ENCODE measurements at places on chromosomes 7 and 10. TPM values are rescaled to one million over a fixed set of nuclear protein-coding genes. Genes with fewer than 3 reads are reported as not detected.
A peak's percentile ranks its signal among the peaks of the same experiment; 100 is the strongest.

GFRA1 gene
- total RNA-seq = 5.1 TPM

ADARB2 gene
- total RNA-seq = 2.4 TPM

SFRP5 gene
- total RNA-seq = 35.0 TPM

RAMP3 gene
- not detected for total RNA-seq

DNA sequence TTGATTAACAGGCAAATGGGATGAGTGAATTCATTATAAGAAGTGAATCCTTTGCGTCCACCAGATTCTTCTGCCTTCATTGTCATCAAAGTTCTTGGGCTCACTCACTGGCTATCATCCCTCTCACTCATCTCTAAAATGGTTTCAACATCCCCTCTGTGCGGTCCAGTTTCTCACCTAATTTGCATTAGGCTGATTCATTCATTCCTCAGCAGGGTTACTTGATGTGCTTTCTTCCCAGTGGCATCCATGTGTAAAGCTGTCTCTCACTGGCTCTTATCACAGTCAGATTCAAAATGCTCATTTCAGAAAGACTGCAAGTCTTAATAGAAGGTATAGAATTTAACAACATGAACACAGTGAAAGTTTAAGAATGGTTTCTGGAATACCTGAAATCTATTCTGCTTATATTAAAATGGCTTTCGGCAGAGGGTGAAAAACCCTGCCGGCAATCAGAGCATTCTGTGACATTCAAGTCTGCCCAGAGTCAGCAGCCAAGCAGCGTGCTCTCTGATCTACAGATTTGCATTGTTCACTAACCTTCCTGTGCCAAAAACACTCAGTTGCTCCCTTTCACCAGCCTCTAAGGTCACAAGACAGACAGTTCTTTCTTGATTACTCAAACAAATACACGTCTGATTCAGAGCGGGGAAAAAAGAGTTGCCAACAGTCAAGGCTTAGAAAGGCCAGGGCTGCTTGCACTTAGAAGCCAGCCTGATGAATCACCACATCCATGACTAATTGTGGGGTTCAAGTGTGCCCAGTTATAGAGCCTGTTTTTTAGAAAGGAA, 106.7 kb downstream of the TES start:
- no peaks in the 10 kb centered on the region for H3K27me3 ChIP-seq
- H3K36me3 ChIP-seq = no peaks in the 10 kb centered on the region
- no peak overlapping the region for H3K4me3 ChIP-seq
- no peaks in the 10 kb centered on the region for H3K4me1 ChIP-seq
- DNase-seq = peak; percentile 97

DNA sequence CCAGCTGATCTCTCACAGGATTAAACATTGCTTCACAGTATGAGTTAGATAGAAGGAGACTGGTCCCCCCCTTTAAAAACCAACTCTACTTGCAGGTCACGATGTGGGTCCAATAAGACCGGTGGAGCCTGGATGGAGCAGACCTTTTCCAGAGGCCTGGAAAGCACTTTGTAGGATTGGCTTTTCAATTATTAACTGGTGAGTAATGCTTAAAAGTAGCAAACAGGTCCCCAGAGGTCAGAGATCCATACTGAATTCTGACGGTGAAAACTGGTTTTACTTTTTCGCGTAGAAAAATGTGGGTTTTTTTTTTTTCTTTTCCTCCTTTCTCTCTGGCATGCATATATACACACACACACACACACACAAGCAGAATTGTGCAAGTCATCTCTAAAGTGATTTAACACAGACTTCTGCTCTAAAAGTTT, 74.9 kb upstream of the OGDHL start:
- peaks cover 27% of the 10 kb centered on the region for H3K36me3 ChIP-seq
- no peak for DNase-seq
- peaks cover 3% of the 10 kb centered on the region for H3K4me1 ChIP-seq
- no peak overlapping the region for H3K4me3 ChIP-seq

- H3K36me3 ChIP-seq = no peaks in the 10 kb centered on the region
- peaks cover 100% of the 10 kb centered on the region for H3K27me3 ChIP-seq
- no peak overlapping the region for H3K27ac ChIP-seq
- DNase-seq = no peak
These were observed 8.6 kb upstream of the TLX1 start for GRCh38 chr10:101122270-101123084.

DNA sequence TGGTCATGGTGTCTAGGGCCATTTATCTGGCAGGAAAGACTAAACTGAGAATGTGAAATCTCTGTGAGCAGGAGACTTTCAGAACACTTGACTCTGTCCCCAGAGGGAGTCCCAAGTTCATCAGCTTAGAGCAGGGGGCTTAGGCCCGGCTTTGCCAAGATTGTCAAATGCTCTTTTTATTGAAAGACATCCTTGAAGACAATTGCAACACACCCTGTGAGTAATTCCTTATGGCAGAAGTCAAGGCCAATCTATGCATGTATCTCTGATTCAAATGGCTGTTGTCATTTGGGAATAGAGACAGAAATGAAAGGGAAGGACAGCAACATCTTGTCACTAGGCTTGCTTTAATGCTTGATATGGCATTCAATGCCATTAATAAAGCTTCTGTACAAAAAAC, 33.7 kb downstream of the BAMBI start:
- DNase-seq = no peak
- no peaks in the 10 kb centered on the region for H3K36me3 ChIP-seq
- no peak overlapping the region for H3K4me3 ChIP-seq
- H3K4me1 ChIP-seq = peaks cover 36% of the 10 kb centered on the region
- peak overlapping the region; percentile 80 for H3K27ac ChIP-seq

GRCh38 chr7:15650787-15651186, 35.7 kb downstream of the MEOX2 start:
- no peak for DNase-seq
- H3K4me1 ChIP-seq = peaks cover 6% of the 10 kb centered on the region
- no peak overlapping the region for H3K27ac ChIP-seq
- no peaks in the 10 kb centered on the region for H3K36me3 ChIP-seq
- no peaks in the 10 kb centered on the region for H3K27me3 ChIP-seq

DNA sequence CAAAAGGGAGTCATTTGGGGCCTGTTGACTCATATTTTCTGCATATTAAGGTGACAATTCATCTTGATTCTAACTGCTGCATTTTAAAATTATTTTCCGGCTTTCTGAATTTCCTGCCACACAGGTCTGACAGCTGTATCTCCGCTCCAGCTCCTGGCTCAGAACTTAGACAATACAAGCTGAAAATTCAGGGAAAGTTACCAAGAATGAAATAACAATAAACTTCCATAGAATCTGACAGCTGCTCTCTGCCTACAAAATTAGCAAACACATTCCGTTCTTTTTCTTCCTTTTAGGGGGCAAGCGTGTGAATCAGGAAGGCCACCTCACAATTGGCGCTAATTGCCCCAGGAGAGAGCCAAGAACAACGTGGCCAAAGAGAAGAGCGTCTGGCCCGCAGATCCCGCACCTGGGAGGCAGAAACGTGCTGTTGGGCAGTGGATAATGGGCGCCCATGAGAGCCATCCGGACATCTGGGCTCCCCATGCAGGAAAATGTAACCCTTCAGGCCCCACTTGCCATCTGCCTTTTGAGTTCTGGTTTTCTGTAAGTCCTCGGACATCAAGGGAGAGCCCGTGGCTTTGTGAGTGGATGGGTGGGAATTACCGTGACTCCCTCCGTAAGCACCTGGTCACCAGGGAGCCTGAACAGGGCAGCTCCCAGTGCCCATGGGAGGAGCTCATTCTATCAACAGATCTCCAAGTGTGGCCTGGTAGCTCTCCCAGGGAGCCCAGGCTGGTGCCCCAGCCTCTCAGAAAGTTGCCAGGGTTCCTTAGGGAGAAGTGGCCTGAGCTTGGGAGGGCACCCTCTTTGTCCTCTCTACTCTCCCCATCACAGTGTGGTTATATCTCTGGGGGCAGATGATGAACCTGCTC, 5.0 kb downstream of the CLRN3 start:
- no peaks in the 10 kb centered on the region for H3K36me3 ChIP-seq
- H3K4me3 ChIP-seq = no peak overlapping the region
- H3K27ac ChIP-seq = no peak overlapping the region
- DNase-seq = no peak
- peaks cover 3% of the 10 kb centered on the region for H3K27me3 ChIP-seq
- H3K4me1 ChIP-seq = no peaks in the 10 kb centered on the region

GRCh38 chr7:24718431-24718831, 38.8 kb downstream of the GSDME start:
- H3K4me3 ChIP-seq = no peak overlapping the region
- no peaks in the 10 kb centered on the region for H3K4me1 ChIP-seq
- no peaks in the 10 kb centered on the region for H3K27me3 ChIP-seq
- DNase-seq = no peak
- no peaks in the 10 kb centered on the region for H3K36me3 ChIP-seq

DNA sequence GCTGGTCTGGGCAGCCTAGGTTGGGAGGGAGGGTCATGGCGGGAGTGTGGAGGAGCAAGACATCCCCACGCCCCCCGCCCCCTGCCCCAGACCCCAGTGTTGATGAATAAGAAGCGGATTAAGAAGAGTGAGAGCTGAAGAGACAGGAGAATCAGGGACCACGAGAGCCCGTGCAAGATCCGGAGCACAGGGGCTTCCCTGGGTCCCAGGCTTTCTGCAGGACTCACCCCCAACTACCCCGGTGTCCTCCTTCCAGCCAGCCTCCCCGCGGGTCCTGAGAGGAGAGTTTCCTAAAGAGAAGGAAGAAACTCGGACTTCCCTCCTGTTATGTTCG, 20.1 kb downstream of the GHRHR start:
- H3K27ac ChIP-seq = no peak overlapping the region
- no peak for DNase-seq
- H3K4me1 ChIP-seq = no peaks in the 10 kb centered on the region
- H3K36me3 ChIP-seq = no peaks in the 10 kb centered on the region
- no peak overlapping the region for H3K4me3 ChIP-seq

DNA sequence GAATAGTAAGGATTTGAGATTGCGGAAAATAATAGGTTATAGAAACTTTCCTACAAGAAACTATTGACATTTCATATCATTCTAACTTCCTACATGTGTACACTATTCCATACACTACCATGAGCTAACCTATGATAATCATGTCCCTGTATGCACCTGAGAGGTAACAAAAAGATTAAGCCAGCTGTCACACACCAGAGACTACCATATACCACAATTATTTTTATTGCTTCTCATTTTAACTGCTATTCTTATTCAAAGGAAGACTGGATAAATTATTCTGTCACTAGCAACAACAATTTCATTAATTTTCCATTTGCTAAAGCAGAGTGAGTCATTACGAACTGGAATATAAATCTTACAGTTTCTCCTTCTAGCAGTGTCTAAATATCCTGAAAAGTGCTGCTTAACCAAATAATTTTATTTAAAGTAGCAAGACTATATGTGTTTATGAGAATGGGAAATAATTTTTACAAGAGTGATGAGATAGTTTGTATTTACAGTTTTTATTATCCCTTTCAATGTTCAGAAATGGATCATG, 235.6 kb upstream of the DKK1 start:
- H3K27me3 ChIP-seq = no peaks in the 10 kb centered on the region
- no peaks in the 10 kb centered on the region for H3K4me1 ChIP-seq
- DNase-seq = no peak
- no peaks in the 10 kb centered on the region for H3K36me3 ChIP-seq
- H3K27ac ChIP-seq = no peak overlapping the region

DNA sequence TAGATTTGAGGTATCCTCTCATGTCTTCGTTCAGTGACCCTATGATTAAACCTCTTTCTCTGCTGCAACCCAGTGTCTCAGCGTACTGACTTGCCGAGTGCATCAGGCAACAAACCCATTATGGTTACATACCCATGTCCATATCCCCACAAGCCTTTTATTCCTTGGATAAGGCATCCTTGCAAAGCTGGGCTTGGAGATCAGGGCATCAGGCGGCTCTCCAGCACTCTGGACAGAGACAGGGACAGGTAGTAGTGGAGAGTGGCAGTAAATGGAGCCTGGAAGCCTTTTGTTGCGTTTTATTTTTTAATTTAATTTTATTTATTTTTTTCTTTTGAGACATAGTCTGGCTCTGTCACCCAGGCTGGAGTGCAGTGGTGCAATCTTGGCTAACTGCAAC, 32.0 kb upstream of the NPFFR1 start:
- no peak overlapping the region for H3K27ac ChIP-seq
- no peak overlapping the region for H3K4me3 ChIP-seq
- no peaks in the 10 kb centered on the region for H3K36me3 ChIP-seq
- H3K4me1 ChIP-seq = no peaks in the 10 kb centered on the region

GRCh38 chr10:45075826-45076380, 75.2 kb downstream of the ZNF22 start:
- no peaks in the 10 kb centered on the region for H3K27me3 ChIP-seq
- no peaks in the 10 kb centered on the region for H3K36me3 ChIP-seq
- H3K4me1 ChIP-seq = peaks cover 19% of the 10 kb centered on the region
- no peak overlapping the region for H3K4me3 ChIP-seq
- H3K27ac ChIP-seq = no peak overlapping the region

GRCh38 chr10:127813290-127813689, 76.3 kb downstream of the FOXI2 start:
- no peaks in the 10 kb centered on the region for H3K27me3 ChIP-seq
- no peak overlapping the region for H3K27ac ChIP-seq
- H3K4me1 ChIP-seq = no peaks in the 10 kb centered on the region
- H3K4me3 ChIP-seq = no peak overlapping the region
- no peaks in the 10 kb centered on the region for H3K36me3 ChIP-seq

GRCh38 chr7:12653518-12653917, 33.9 kb upstream of the ARL4A start:
- H3K36me3 ChIP-seq = no peaks in the 10 kb centered on the region
- H3K4me1 ChIP-seq = no peaks in the 10 kb centered on the region
- H3K27me3 ChIP-seq = no peaks in the 10 kb centered on the region
- H3K27ac ChIP-seq = no peak overlapping the region

GRCh38 chr10:46555366-46555712, 1.1 kb downstream of the GPRIN2 start:
- DNase-seq = no peak
- H3K4me1 ChIP-seq = no peaks in the 10 kb centered on the region
- no peak overlapping the region for H3K27ac ChIP-seq
- H3K4me3 ChIP-seq = no peak overlapping the region
- H3K27me3 ChIP-seq = peaks cover 57% of the 10 kb centered on the region

DNA sequence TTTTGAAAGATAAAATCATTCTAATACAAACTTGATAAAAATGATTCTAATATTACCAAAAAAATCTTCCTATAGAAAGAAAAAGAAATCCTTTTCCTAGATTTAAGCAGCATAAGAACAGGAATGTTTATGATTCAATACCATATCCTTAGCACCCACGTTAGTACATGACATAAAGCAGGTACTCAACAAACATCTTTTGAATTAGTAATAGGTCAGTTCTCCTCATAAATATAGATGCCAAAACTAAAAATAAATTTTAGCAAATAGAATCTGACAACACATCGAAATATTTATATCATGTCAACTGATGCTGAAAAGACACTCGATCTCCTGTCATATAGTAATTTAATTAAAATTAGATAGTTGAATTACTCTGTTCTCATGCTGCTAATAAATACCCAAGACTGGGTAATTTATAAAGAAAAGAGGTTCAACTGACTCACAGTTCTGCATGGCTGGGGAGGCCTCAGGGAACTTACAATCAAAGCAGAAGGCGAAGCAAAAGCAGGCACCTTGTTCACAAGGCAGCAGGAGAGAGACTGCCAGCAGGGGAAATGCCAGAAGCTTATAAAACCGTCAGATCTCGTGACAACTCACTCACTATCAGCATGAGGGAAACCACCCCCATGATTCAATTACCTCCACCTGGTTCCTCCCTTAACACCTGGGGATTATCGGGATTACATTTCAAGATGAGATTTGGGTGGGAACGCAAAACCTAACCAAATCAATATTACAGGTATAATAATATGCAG, 191.8 kb downstream of the HTR7 start:
- H3K4me3 ChIP-seq = no peak overlapping the region
- DNase-seq = no peak
- H3K27me3 ChIP-seq = no peaks in the 10 kb centered on the region
- no peaks in the 10 kb centered on the region for H3K4me1 ChIP-seq
- no peaks in the 10 kb centered on the region for H3K36me3 ChIP-seq

GRCh38 chr10:51860257-51860656, 160.9 kb upstream of the CSTF2T start:
- no peak overlapping the region for H3K4me3 ChIP-seq
- no peak overlapping the region for H3K27ac ChIP-seq
- no peaks in the 10 kb centered on the region for H3K36me3 ChIP-seq
- no peak for DNase-seq
